Germinal center (tissue), 1 donor: ENCODE measurements at places on chromosomes 1 and 21.

DNA sequence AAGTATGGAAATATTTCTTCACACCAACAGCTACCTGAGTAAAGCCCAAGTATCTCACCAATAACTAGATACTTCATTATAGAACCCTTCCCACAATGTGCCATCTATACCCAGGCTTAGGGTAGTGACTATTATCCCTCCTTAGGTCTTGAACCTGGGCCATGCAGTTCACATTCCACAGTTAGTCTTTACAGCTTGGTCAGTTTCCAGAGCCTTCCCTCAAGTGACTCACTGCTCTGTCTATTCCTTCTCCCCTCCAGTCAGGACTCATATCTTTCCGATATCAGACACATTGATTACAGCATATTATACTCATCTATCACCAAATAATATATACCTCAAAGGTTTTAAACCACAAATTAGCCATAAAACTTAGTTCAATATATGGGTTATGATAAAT, 23.6 kb downstream of the VAMP4 start:
- no peak for DNase-seq

DNA sequence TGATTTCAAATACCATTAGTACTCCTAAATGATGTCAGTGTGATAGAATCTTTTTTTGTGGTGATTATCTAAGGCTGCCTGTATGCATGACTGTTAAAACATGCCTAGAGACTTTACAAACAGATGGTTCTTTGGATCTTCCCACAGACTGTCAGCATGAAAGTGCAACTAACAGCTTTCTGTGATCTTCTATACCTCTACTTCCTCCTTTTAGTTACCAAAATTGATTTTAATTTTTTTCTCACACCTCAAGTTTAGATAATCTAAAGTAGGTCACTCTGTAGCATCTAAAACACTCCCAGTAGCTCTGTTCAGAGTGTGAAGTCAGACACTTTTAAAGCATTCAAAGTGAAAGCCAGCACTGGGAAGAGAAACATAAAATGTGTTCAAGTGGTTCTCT, 534.5 kb downstream of the PTPRC start:
- DNase-seq: peak; percentile 10

GRCh38 chr1:9538669-9539164, 548 bp upstream of the SLC25A33 start:
- DNase-seq: no peak

DNA sequence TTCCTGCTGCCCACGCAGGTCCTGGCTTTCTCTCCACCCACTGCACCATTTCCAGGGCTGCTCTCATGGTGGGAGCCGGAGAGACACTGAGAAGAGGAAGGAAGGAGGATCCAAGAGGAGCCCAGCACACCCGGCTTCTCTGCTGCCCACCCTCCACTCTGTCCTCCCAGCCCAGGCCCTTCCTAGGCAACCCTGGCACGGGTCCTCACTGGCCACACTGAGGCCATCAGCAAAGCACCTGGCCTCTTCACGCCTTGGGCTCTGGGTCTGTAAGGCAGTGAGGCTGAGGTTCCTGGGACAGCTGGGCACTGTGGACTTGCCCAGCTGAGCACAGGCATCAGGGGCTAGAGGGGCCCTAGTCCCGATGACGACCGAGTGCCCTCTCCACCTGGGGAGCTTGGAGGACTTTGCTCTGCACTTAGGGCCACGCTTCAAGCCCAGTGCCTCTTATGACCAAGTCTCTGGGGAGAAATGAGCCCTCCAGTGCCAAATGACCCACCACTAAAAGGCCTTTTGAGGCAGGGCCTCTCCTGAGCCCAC, 43.1 kb downstream of the PDE9A start:
- DNase-seq: no peak

DNA sequence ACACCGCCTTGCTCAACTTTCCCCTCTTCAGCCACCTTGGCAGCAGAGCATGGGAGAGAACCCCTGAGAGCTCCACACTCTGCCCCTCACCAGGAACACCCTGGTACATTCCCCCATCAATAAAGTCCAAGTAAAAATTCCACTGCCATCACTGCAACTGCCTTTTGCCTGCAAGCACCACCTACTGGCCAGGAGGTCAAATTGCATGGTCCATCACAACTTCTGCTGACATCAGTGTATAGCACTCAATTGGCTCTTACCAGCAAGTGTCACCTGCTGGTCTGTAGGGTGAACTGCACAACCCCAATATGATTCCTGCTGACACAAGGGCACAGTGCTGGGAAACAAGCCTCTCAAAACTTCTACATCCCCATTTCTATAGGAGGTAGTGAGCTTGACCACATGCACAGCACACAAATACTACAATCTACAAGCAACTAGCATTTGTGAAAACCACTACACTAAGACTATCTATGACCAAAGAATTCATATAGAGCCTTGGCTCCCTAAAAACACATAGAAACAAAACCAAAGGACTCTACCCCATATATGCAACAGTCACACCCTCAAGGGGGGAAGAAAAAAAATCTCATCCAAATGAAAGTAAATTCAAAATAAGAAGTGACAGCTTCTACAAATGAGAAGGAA, 69.2 kb downstream of the FASLG start:
- DNase-seq: peak; percentile 34

DNA sequence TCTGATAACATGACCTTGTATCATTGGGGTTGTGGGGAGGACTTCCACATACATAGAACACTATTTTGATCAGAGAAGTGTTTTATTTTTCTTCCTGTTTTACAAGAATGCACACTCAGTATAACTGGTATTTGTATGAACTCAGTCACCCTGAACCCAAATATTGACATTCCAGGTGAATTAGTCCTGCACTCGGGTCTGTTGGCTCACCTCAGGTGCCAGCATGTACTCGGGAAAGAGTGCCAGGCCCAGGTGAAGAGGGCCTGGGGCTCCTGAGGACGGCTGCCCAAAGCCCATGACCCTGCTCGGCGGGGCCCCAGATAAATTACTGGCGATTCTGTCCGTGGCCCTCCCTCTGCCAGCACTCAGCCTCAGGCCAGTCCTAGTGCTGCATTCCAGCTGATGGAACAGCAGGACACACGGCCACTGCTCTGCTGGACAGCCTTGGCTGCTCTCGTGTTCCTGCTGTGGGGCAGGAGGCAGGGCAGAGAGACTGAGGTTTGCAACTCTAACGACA, 75.4 kb upstream of the TMPRSS2 start:
- no peak for DNase-seq
